ENCODE measurements at places on chromosomes 12 and 14.

GRCh38 chr12:57886542-57886941 lies 40.0 kb upstream of the CTDSP2 start:
- DNase-seq = peak; percentile 12

- peak; percentile 24 for DNase-seq
Observed at GRCh38 chr12:5335069-5335468, 96.8 kb upstream of the NTF3 start.

DNA sequence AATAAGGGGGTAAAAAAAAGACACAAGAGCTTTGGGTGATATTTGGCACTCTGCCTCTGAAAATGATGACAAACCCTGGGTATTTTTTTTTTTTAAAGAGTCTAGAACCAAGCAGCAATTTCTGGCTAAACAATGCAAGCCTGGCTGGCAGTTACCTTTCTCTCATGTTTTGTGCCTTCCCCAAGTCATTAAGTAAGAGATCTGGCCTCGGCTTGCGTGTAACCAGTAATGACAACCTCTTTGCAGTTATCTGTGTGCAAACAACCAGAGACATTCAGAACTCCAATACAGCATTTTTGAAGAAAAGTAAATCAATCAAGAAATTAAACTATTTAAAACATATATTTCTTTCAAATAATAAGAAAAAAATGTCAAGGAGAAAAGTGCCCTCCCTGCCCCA lies 167.5 kb downstream of the KCNC2 start:
- peak; percentile 6 for DNase-seq

DNA sequence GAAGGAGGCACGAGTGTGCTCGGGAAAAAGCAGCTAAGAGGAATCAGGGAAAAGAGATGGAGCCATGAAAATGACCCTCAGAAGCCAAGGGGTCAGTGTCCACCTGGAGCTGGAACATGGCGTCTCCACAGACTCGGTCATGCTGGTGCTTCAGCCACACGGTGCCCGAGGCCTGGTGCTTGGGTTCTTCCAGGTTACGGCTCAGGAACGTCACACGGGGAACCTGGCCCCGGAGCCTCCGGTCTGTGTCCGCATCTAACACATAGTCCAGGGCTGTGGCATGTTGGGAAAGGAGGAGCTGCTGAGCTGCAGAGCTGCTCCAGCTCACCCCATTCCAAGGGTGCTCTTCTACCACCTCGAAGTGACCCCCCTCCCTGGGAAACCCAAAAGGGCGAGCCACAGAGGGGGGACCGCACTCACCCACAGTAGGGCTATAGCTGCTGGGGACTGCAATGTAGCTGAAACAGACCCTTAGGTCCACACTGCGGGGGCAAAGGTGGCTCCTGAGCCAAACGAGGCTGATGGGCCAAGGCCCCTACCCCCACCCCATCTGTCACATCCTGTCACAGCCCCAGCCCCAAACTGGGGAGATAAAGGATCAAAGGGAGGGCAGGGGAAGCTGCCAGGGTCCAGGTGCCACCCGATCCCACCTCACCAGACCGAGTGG lies 10.8 kb downstream of the ITGA7 start:
- DNase-seq = no peak

GRCh38 chr12:124347335-124347734 lies 52.4 kb downstream of the RFLNA start:
- DNase-seq = no peak
